ENCODE measurements at places on chromosomes 5 and 9.

DNA sequence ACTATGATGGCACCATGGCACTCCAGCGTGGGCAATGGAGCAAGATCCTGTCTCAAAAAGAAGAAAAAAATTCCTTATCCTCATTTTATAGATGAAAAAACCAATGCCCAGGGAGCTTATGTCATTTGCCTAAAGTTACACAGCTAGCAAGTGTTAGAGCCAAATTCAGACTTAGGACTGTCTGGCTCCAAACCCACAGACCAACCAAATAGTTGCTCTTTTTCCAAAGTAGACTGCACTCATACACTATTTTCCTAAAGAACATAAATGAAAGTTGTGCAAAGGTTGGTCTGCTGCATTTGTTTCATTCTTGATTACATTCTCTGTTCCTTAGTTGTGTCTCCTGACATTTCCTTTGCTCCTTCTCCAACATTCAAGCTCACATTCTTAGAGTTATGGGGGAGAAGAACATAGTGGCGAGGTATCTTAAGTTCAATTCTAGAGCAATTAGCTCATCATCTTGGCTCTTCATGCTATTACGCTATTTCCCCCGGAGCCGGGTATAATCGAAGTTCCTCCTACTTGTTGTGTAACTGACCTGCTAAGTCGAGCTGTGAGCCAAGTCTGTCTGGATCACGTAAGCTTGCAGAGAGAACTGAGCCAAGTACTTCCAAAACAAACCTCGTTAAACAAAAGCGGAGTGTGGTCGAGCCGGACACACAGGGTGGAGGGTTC is 138.3 kb downstream of the RFK start:
- no peak for DNase-seq

GRCh38 chr5:139795074-139796001 is at the start of gene PSD2:
PSD2 (plus strand) TSS chr5:139795808; CDS start chr5:139809441, 13,633 bp downstream.
- no peak for DNase-seq

DNA sequence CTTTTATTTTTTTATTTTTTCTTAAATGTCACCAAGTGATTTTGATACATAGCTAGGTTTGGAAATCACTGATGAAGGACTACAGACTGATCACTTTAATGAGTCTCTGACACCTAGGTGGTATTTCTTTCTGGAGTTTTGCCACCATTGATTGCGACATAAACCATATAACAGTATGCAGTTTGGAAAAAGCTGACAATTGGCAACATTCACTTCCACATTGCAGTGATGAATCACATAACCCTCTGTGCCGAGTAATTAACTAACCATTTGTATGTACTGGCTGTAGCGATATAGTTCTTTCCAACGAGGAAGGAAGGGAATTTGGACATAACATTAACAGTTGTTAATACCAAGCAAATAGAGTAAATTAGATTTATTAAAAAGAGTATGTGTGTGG is 222.9 kb upstream of the EFNA5 start:
- DNase-seq: no peak

GRCh38 chr9:106862821-106863720 is at the start of gene ZNF462:
ZNF462 (plus strand) TSS chr9:106863166; CDS start chr9:106923384, 60,218 bp downstream.
- DNase-seq: no peak

- no peak for DNase-seq
Observed at GRCh38 chr9:88971131-88971960, 19.9 kb upstream of the S1PR3 start.

- no peak for DNase-seq
Observed at GRCh38 chr5:120152472-120152871, 311.6 kb upstream of the PRR16 start.

DNA sequence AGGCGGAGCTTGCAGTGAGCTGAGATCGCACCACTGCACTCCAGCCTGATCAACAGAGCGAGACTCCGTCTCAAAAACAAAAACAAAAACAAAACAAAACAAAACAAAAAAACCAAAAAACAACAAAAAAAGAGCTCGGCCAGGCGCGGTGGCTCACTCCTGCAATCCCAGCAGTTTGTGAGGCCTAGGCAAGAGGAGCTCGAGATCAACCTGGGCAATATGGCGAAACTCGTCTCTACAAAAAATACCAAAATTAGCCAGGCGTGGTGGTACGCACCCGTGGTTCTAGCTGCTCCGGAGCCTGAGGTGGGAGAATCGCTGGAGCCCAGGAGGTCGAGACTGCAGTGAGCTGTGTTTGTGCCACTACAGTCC is 20.2 kb downstream of the TRIM7 start:
- no peak for DNase-seq

- no peak for DNase-seq
Observed at GRCh38 chr9:113641100-113641885, 177.8 kb downstream of the RGS3 start.

GRCh38 chr9:127130235-127130634 is 7.8 kb upstream of the ANGPTL2 start:
- no peak for DNase-seq

- no peak for DNase-seq
Observed at GRCh38 chr5:54307583-54307982, 2.8 kb downstream of the ARL15 start.

DNA sequence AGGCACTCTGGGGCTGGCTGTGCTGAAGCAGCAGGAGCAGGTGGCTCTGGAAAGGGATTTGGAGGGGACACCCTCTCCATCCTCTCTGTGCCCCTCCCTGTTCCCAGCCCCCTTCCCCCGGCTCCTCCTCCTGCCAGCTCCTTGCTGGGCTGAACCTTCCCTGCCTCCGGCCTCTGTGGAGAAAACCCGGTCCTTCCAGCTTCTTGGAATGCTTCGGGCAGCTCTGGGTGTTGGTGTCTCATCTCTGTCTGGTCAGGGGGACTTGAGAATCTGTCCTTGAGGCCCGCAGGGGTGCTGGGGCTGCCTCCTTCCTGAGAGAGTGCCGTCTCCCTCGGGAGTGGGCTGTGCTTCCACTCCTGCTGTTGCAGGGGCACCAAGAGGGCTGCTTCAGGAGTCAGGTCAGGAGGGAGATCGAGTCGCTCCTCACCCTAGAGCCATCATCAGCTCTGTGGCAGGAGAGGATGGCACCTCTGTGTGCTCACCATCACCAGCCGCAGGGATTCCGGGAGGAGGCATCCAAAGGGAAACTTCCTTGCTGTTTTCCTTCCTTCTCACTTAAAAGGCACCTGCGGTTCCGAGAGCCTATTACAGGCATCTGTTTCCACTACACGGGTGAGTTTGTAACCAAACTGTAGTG is 30.6 kb downstream of the NDUFS6 start:
- no peak for DNase-seq

DNA sequence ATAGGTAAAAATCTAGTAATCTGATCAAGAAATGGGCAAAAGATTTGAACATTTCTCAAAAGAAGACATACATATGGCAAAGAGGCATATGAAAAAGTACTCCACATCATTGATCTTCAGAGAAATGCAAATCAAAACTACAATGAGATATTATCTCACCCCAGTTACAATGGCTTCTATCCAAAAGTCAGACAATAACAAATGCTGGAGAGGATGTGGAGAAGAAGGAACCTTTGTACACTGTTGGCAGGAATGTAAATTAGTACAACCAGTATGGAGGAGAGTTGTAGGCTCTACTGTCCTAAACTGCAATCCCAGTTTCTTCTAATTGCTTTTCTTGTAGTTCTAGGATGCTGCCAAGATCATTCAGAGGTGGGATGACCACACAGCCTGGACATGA is 193.5 kb upstream of the RFX3 start:
- DNase-seq: no peak

DNA sequence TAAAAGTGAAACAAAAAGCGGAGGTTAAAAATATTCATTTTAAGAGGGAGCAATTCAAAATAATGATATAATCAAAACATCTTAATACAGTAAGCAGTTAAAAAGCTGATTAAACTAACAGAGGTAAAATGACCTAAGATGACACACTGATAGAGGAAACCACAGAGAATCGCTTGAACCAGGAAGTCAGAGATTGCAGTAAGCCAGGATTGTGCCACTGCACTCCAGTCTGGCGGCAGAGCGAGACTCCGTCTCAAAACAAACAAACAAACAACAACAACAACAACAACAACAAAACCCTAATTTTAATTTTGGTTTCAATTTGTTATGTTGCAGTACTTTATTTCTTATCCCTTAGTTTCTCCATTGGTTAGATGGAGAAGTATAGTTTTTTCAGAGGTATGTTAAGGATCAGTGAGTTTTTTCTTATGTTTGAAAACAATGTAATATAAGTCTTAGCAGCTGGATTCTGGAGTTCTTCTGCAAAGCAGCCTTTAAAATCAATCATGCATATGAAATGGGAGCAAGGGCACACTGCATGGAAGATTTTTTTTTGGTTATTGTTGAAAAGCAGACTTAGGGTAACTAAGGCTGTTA is 58.5 kb downstream of the MLANA start:
- no peak for DNase-seq

DNA sequence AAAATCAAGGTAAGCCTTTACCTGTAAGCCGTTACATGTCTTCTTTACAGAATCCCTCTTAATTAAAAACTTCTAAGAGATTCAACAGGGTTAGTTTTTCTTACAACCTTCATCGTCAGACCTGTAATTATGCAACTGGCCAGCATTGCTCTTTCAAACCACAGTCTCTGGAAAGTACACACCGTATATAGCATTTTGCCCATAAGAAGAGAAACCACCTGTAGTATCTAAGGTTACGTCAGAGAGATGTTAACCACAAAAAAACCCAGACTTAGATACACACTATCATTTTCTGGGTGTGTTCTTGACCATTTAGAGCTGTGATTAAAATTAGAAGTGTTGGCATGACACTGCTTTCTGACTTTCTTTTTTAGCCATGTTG is 140.0 kb downstream of the MUSK start:
- no peak for DNase-seq

GRCh38 chr5:112227911-112228631 is 191.0 kb downstream of the EPB41L4A start:
- no peak for DNase-seq

GRCh38 chr9:94068257-94068656 is 16.0 kb upstream of the PTPDC1 start:
- no peak for DNase-seq

- no peak for DNase-seq
Observed at GRCh38 chr5:127960270-127960691, 123.3 kb upstream of the SLC12A2 start.

GRCh38 chr5:172541099-172541772 is 86.9 kb upstream of the SH3PXD2B start:
- no peak for DNase-seq

- DNase-seq: no peak
Observed at GRCh38 chr5:133421394-133421793, 190.9 kb downstream of the FSTL4 start.

DNA sequence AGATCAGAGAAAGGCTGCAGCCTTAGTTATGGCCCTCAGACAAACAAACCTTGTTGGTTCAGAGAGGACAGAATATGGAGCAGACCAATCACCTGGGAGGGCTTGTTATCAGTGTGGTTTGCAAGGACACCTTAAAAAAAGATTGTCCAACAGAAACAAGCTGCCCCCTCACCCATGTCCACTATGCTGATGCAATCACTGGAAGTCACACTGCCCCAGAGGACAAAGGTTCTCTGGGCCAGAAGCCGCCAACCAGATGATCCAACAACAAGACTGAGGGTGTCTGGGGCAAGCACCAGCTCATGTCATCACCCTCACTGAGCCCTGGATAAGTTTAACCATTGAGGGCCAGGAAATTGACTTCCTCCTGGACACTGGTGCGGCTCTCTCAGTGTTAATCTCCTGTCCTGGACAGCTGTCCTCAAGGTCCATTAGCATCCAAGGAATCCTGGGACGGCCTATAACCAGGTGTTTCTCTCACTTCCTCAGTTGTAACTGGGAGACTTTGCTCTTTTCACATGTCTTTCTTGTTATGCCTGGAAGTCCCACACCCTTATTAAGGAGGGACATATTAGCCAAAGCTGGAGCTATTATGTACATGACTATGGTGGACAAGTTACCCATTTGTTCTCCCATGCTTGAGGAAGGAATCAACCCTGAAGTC is 36.9 kb upstream of the TBCA start:
- no peak for DNase-seq
